ENCODE measurements at places on chromosomes 3 and 15.

DNA sequence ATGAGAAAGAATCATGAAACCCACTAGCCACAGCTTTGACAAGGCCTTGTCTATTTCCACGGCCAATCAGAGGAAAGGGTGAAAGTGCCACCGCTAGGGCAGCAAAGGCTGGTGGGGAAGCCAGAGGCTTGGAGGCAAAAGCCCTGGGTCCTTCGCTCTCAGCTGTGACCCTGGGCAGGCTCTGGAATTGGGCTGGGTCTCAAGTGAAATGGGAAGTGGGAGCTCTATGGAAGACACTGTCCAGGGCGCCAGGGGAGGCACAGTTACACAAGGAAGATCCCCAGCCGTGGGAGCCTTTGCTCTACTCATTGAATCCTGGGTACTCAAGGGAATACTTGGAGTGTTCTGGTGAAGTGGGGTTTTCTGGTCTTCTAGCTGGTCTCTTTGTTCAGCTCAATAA lies 136.2 kb downstream of the ASB7 start:
- DNase-seq, result no peak

- no peak for DNase-seq
Observed at GRCh38 chr3:189395825-189396224, 224.1 kb downstream of the TPRG1 start.

DNA sequence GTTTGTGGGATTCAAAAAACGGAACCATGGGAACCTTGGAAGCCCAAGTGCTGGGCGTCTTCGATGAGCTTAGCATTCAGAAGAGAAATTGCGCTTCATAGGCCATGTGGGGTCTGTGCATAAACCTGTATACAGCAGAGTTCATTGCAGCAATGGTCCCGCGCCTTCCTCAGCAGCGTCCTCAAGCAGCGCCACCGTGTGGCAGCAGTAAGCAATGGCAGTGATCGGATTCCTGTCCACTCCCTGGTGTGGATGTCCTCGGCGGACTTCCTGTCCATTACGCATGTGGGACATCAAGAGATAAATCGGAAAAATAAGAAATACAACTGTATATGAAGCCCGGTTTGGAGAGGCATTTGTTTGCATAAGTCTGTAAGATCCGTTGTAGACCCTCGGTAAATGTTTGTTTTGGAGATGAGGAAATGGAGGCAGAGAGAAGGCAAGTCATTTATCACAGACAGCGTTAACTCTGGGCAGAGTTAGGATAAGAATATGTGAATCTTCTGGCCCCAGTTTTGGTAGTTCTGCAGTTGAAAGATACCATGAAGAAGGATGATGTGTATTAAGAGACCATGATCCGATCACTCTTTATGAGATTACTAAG lies 57.7 kb downstream of the CNTN4 start:
- DNase-seq, result no peak

DNA sequence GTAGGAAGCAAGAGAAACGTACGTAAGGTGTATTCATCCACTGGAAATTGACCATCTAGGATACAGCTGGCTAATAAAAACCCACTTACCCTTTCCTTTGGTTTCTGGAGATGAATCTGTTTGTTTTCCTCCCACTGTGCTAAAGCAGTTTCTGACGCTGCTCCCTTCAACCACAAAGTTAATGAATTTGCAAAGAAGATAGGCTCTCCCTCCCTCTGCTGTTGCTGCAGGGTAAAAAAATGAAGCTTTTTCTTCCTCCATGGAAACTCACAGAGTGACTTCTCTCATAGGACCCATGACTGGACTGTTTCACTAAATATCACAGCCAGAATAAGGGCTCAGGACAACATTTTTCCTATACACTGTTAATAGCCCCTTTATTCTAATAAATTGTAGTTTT lies 172.1 kb upstream of the LRRN1 start:
- no peak for DNase-seq

GRCh38 chr3:141152130-141152529 lies 79.5 kb upstream of the PXYLP1 start:
- DNase-seq, result no peak

- DNase-seq, result no peak
Observed at GRCh38 chr3:143363276-143363675, 243.7 kb downstream of the CHST2 start.

DNA sequence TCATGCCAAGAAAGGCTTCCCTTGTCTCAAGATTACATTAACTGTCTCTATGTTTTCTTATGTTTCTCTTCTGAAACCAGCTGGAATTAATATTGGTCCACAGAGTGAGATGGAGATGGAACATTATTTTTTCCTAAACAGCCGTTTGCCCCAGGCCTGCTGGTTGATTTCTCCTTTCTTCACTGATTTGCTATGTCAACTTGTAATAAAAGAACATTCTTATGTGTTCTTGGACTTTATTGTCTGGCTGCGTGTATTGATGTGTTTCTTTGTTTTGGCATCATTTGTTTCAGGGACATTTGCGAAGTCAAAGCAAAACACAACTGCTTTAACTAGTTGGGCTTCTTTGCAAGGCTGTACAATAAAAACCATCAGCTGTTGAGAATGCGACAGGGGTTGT lies 168.5 kb downstream of the FAM43A start:
- no peak for DNase-seq

DNA sequence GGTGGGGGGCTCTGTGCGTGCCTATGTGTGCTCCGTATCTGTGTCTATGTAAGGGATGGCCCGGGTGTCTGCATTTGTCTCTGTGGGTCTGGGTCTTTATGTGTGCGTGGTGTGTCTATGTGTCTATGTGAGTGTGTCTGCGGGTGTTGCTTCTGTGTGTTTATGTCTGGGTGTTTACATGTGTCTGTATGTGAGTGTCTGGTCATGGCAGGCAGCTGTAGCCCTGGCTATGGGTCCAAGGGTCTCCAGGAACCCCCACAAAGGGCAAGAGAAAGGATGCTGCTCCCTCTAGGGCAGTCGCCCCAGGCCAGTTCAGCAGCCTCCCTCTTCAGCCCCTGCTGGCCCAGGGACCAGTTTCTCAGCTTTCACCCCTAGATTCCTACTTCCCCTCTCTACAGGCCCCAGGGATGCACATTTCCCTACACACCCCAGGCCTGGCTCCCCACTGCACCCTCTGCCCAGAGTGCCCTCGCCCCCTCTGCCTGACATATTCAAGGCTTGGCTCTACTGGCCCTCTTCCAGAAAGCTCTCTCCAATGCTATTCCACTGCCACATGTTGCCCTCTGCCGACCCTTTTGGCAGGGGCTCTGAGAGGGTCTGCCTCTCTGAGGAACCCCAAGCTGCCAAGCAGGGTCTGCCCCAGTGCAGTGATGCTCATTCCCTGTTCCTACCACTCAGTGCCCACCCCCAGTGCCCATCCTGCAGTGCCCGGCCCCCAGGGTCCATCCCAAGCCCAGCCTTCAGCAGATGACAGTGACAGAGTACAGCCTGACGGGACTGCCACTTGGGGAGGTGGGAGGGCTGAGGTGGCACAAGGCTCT lies 1.0 kb upstream of the MYL3 start:
- no peak for DNase-seq

DNA sequence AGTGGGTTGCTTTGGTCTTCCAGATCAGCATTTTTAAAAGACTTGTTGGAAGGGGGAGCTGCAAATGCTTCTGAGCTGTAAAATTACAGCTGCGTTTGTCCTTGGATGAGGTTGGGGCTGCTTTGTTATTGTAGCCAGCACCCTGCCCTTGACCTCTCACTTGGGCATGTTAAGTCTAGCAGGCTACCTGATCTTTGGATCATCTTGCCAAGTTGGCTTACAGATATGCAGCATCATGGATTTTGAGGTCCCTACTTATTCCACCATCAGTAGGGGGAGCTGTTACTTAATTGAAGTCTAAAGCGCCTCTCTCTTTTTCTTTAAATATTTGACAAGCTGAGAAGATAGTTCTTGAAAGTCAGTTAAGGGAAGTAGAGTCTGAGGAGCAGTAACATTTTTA lies 793.0 kb downstream of the MCTP2 start:
- no peak for DNase-seq

GRCh38 chr3:49352890-49353421 lies 5.2 kb downstream of the GPX1 start:
- DNase-seq, result no peak

GRCh38 chr3:89527736-89528305 lies 420.4 kb downstream of the EPHA3 start:
- DNase-seq, result no peak

DNA sequence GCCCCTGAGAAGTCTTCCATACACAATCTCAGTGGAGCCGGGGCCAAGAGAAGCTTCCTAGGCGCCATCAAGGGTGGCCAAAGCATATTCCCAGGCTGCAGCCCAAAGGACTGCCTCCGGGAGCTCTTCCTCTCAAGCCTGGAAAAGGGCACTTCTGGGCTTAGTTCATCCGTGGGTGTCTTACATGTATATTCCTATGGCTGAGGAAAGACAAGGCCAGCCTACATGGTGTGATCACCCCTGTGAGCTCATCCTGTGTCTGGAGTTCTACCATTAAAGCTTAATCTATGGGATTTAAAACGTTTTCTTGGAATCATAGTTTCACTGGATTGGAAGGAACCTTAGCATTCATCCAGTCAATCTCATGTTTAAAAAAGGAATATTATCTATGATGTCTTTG lies 21.9 kb upstream of the TIMP4 start:
- DNase-seq, result no peak

DNA sequence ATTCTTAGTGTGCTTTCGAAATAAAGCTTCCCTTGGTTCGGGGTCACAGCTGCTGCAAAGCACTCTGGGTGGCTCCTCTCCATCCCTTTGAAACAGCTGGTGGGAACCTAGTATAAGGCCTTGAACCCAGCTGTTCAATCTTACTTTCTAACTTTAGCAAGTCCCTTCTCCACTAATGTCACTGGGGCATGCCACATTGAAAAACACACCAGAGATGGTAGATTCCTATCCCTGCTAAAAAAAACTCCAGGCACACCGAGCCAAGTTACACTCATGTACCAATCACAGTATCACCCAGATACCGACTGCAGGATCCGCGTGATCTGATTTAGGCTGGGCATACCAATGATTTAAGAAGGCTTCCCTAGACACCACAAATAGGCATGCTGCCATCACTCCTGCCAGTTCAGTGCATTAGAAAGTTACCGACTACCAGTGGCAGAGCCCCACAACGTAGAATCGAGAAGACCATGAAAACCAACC lies 65.0 kb downstream of the WWTR1 start:
- no peak for DNase-seq

- DNase-seq, result no peak
Observed at GRCh38 chr3:167305340-167305890, 74.7 kb downstream of the ZBBX start.

DNA sequence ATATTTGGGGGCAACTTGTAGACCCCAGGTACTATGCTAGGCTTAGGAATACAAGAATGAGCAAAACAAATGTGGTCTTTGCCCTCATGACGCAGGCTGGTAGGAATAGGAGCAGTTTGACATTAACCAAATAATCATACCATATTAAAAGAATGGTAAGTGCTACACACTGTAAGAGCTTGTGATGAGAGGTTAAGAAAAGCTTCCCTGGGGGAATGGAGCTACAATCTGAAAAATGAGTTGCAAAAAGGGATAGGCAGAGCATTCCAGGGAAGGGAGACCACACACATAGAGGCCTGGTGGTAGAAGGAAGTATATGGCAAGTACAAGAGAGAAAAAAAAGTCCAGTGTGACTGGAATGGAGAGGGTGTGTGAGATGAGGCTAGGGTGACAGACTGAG lies 37.3 kb downstream of the TMOD3 start:
- DNase-seq, result no peak

DNA sequence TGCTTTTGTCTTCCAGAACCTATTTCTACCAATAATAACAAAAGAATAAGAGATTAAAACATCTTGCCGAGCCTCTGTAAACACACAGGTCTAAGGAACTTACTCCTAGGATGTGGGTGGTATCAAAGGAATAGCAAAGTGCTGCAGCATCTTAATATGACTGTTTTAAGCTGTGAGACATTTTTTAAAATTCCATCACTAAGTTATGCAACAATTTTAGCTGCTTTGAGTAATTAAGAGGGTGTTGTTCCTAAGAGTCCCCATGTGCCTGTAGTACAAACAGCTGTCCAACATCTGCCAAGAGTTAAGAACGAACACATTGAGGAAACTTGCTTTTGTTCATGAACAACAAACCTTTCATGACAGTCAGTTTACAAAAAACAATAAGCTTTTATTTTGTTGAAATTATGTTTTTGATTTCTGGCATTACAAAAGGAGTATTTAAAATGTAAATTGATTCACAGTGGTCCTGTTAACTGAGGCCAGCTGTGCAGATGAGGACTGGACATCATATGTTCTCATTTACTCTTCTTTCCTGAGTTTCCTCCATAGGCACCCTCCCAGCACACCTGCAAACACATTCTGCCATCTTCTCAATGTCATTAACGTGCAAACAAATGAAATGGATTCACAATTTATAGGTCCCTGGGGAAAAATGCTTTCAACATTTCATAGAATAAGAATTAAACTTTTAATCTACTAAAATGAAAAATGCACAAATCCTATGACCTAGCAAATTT lies 337.3 kb upstream of the ARHGEF26 start:
- DNase-seq, result no peak

DNA sequence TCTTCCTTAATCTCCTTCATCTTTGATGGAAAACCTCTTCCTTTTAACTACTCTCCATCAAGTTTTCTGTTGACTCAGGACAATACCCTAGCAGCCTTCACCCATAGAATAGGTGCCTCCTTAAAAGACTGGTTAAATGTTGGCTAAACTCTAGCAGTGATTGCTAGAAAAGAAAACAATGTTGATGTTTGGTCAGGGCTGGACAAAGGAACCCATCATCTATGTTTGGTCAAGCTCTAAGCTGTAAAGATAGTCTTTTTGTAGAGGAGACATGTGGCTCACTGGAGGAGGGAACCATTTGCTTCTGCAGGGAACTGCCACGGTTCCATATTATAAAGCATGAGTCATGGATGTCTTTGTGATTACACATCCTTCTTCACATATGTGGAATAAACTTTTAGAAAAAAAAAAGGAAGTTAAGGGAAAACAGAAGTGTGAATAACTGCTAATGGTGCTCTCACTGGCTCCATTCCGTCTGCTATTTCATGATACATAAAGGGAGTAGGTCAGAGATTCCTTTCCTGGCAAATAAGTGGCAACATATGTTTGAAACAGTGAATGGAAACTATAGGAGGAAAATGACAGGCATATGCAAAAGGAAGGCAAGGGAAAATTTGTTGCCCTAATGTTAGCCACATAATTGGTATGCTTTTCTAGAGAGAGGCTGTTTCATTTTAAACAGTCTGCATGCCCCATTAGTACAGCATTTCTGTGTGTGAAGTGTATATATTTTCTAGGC lies 78.2 kb downstream of the CMSS1 start:
- no peak for DNase-seq

DNA sequence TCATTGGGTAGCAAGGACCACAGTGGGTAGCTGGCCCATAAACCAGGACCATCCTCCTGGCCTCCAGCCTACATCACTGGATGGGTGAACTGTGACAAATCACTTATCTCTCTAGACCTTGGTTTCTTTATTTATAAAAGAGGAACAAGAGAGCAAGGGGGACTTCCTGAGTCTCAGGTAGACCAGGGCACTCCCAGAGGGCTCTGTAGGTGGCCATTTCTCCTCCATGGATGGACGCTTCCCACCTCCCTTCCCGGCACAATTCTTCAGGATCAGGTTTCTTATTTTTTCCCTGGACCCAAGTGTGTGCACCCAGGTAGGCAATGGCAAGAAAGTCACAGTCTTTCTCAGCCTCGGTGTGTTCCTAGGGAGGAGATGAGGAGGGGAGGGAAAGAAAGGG lies 41.4 kb upstream of the SPATA12 start:
- DNase-seq, result no peak

GRCh38 chr3:10474847-10475246 lies 30.5 kb downstream of the ATP2B2 start:
- DNase-seq, result no peak

GRCh38 chr3:5690904-5691532 lies 503.5 kb downstream of the EDEM1 start:
- DNase-seq, result no peak

Data from stimulated activated CD4-positive, alpha-beta T cell treated with anti-CD3 and anti-CD28 coated beads, Interleukin-15, amount 100 ng/mL, for 48 hours (primary cell).